Neural crest cell (in vitro differentiated cells): ENCODE measurements at places on chromosomes 2 and 18. TPM values are rescaled to one million over a fixed set of nuclear protein-coding genes. Genes with fewer than 3 reads are reported as not detected.

GRCh38 chr2:27428213-27428977 lies at the start of gene NRBP1:
TSS of gene NRBP1 (plus strand) at chr2:27428631. CDS start at chr2:27433274, 4,643 bp downstream.
- H3K4me1 ChIP-seq, result peaks cover 27% of the 10 kb centered on the region
- no peaks in the 10 kb centered on the region for H3K27me3 ChIP-seq
- H3K4me3 ChIP-seq, result peak within 1 kb of the TSS; percentile 100
- peak; percentile 89 for DNase-seq
- peaks cover 9% of the 10 kb centered on the region for H3K36me3 ChIP-seq

GRCh38 chr2:85854166-85854509 lies 34.7 kb downstream of the ST3GAL5 start:
- H3K4me1 ChIP-seq, result no peaks in the 10 kb centered on the region
- H3K27ac ChIP-seq, result no peak overlapping the region
- H3K36me3 ChIP-seq, result peaks cover 14% of the 10 kb centered on the region
- no peak overlapping the region for H3K4me3 ChIP-seq

DNA sequence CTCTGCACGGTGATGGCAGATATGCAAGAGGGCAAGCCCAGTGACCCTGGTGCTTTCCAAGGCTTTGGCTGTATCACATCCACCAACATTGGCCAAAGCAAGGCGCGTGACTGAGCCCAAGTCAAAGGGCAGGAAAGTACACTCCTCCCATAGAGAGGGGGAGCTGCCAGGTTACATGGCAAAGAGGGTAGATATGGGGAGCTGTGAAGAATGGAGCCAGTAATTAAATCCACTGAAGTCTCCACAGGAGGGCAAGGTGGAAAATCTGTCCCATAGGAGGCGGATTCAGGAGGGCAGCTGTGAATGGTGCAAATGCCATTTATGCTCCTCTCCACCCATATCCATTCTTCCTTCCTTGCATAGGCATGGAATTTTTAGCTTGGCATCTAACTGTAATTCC lies 44.6 kb upstream of the THOC1 start:
- H3K27ac ChIP-seq, result peak overlapping the region; percentile 13
- H3K4me1 ChIP-seq, result peaks cover 23% of the 10 kb centered on the region
- no peaks in the 10 kb centered on the region for H3K27me3 ChIP-seq
- DNase-seq, result no peak

GRCh38 chr2:135202751-135203150 lies 150.7 kb downstream of the RAB3GAP1 start:
- no peak for DNase-seq
- H3K4me1 ChIP-seq, result peaks cover 5% of the 10 kb centered on the region
- H3K36me3 ChIP-seq, result peaks cover 8% of the 10 kb centered on the region
- H3K27ac ChIP-seq, result peak overlapping the region; percentile 20

- H3K36me3 ChIP-seq, result peaks cover 17% of the 10 kb centered on the region
- no peak overlapping the region for H3K4me3 ChIP-seq
- peak overlapping the region; percentile 37 for H3K27ac ChIP-seq
- no peaks in the 10 kb centered on the region for H3K27me3 ChIP-seq
- H3K4me1 ChIP-seq, result no peaks in the 10 kb centered on the region
- DNase-seq, result no peak
Measured at GRCh38 chr2:42296226-42296625, 64.8 kb downstream of the COX7A2L start.

DNA sequence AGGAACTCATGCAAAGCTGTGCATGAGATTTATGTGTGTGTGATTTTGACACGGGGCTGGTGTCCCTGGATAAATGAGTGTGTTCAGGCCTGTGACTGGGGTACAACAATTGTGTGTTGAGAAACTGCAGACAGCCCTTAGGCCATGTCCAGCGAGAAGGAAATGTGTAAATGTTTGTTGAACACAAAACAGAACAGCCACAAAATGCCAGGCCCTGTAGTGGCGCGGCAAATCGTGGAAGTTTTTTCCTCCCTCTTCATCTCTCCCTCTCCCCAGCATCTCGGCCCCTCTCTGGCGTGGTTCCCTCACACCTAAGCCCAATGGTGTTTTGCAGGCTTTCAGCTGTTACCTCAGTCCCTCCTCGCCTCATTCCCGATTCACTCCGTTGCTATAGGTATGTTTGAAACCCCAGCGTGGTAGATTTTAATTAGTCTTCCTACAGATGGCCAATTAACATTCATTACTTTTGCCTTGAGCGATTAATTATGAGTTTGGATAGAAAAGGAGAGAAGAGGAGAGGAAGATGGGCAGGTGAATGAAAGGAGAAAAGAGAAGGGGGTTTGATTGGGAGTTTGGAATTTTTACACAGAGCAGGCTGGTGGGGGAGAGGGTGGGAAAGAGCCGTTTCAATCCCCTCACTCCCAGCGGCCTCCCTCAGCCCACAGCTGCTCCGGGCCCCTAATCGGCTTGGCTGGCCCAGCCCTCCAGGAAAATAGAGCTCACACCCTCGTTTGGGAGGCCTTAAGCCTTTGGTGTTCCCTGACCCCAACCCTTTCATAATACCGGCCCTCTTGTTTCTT lies 10.8 kb downstream of the SPR start:
- H3K4me1 ChIP-seq, result no peaks in the 10 kb centered on the region
- no peak overlapping the region for H3K27ac ChIP-seq
- peaks cover 89% of the 10 kb centered on the region for H3K27me3 ChIP-seq
- no peaks in the 10 kb centered on the region for H3K36me3 ChIP-seq
- DNase-seq, result no peak

- no peak overlapping the region for H3K27ac ChIP-seq
- no peak for DNase-seq
- H3K4me1 ChIP-seq, result peaks cover 3% of the 10 kb centered on the region
- no peaks in the 10 kb centered on the region for H3K27me3 ChIP-seq
Measured at GRCh38 chr2:33020883-33021282, 74.1 kb downstream of the LTBP1 start.

- no peaks in the 10 kb centered on the region for H3K4me1 ChIP-seq
- no peak overlapping the region for H3K27ac ChIP-seq
- no peak for DNase-seq
- H3K4me3 ChIP-seq, result no peak overlapping the region
- H3K36me3 ChIP-seq, result no peaks in the 10 kb centered on the region
Measured at GRCh38 chr2:114330594-114330993, 111.8 kb upstream of the DPP10 start.

DNA sequence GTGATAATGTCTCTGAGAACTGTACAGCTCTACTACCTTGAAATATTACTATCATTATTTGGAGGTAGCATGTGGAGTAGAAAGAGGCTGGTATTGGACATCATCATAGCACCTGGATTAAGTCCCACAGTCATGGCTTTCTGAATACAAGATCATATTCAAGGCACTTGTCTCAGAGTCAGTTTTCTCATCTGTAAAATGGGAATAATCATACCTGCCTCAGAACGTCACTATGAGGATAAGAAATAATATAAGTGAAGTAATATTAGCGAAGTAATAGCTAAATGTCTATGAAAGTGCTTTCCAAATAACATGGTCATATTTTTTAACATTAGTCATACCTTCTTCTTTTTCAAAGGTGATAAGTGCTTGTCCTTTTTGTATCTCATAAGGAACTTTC lies 11.0 kb downstream of the NMI start:
- no peaks in the 10 kb centered on the region for H3K4me1 ChIP-seq
- H3K4me3 ChIP-seq, result no peak overlapping the region
- no peak for DNase-seq
- H3K36me3 ChIP-seq, result no peaks in the 10 kb centered on the region
- no peaks in the 10 kb centered on the region for H3K27me3 ChIP-seq

Gene SNORC
- total RNA-seq, result 2.8 and 3.0 TPM in 2 replicates

Gene AGXT
- total RNA-seq, result not detected in 2 replicates

Gene SANBR
- total RNA-seq, result 30.3 and 33.3 TPM in 2 replicates

Gene TANC1
- 13.2 and 14.1 TPM in 2 replicates for total RNA-seq
